Left hindlimb (tissue), 1 donor: ENCODE measurements at places on chromosomes 12 and 14.

- DNase-seq: no peak
Observed at GRCh38 chr12:60205500-60205899, 609.7 kb downstream of the SLC16A7 start.

DNA sequence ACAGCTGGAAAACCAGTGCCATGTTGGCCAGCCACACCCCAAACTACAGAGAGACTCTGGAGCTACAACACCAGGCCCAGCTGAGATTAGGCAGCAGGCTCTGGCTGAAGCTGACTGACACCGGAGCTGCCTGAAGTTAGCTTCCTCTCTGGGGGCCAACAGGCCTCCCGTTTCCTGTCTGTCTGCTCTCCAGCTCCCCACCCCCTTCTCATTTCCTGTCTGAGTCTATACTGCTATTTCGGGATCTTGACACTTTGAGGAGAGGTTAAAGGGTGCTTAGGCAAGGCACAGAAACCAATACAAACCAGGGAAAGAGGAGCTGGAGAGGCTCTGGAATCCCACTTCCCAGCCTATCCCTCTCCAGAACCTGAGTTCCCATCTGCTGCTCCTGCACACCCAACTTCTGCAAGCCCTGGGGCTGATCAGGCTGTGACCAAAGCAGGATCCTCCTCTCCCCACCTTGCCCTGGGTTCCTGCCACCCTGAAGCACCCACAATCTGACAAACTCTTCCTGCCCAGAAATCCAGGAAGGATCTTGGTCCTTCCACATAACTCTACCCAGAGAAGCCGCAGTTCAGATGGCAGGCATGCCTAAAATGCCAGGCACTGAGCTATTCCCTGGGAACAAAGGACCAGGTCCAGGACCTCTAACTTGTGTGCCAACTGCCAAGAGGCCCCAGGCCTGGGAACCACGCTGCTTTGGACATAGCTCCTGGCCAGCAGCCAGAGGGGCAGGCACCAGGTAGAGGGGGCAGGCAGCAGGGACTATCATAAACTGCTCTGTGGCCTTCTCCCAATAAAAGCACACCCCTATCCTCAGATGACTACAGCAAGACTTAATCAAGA lies 39.9 kb downstream of the PRPF40B start:
- DNase-seq: peak; percentile 87

DNA sequence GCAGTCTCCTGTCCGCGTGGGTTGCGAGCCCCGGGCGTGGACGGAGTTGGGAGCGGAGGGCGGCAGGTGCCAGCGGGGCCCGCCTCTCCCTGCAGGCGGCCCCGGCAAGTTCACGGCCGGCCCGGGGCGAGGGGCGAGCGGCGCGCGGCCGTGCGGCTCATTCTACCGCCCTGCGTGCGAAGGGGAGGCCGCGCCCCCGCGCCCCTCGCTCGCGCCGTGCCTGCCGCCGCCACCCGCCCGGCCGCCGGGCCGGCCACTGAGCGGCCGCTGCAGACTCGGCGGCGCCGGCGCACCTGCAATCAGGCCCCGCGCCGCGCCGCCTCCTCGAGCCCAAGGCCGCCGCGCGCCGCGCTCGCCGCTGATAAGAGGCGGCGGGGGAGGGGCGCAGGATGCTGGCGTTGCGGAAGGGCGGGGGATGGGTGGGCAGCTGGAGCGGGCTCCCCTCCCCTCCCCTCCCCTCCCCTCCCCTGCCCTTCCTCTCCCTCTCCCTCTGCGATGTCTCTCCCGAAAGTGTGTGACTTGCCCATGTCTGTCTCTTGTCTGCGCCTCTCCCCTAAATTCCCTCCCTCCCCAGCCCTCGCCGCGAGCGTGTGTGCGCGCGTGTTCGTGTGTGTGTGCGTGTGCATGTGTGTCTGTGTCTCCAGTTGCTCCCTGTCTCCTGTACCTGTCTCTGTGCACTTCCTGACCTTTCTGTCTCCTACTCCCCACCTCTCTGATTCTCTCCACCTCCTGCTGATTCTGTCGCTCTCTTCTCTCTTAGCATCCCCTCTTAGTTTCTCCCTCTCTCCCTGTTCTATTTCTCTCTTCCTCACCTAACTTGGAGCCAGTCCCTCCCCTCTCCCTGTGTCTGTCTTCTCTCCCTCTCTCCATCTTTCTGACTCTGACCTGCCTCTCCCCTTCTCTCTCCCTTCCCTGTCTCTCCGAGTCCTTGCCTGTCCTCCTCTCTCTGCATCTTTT lies 768.1 kb upstream of the TBX3 start:
- DNase-seq: peak; percentile 46

DNA sequence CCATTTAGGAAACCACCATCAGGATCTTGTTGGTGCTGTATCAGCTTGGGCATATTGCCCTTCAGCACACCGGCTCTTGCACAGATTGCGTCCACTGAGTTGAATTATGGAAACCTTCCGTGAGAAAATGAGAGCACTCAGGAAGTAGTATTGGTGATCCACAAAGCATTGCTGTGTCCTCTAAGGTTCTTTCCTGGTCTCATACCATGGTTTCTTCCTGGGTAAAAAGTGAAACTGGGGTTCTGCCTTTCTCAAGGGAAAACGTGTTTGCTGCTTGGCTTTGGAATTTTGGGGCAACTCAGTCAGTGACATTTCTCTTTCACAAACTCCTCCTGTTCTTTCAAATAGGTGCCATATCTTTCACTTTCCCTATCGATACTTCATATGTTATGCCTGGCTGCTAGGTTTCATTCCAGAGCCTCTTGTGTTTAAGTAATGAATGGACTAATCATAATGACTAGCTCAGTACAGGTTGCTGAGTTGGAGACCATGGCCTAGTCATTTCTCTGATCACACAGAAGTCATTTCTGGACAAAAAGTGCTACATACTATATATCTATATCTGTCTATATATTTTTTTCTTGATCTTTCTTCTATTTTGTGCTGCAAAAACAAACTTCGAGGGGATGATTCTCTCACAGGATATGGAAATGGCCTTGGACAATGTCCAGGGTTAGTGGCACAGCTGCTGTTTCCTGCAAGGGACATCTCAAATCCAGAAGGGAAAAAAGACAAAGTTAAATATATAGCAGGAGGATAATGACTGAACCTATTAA lies 423.4 kb downstream of the ZFP36L1 start:
- no peak for DNase-seq

DNA sequence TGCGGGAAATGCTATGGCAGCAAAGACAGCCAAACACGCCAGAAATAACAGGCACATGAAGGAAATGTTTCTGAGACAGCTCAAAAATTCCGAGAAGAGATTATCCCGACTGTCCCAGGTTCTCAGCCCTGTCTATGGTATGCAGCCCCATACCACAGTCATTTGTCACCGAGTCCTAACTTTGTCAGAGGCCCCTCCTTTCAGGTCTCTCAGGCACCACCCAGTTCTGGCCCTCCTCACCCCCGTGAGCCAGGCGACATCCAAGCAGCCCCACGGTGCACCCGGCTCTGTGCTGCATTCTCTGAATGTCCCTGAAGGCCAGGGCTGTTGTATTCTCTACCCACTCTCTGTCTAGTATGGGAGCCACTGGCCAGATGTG lies 24.0 kb downstream of the SSH1 start:
- DNase-seq: peak; percentile 78

- no peak for DNase-seq
Observed at GRCh38 chr12:114030451-114030850, 64.3 kb upstream of the RBM19 start.

- DNase-seq: no peak
Observed at GRCh38 chr14:98321841-98322240, 950.2 kb downstream of the BCL11B start.

DNA sequence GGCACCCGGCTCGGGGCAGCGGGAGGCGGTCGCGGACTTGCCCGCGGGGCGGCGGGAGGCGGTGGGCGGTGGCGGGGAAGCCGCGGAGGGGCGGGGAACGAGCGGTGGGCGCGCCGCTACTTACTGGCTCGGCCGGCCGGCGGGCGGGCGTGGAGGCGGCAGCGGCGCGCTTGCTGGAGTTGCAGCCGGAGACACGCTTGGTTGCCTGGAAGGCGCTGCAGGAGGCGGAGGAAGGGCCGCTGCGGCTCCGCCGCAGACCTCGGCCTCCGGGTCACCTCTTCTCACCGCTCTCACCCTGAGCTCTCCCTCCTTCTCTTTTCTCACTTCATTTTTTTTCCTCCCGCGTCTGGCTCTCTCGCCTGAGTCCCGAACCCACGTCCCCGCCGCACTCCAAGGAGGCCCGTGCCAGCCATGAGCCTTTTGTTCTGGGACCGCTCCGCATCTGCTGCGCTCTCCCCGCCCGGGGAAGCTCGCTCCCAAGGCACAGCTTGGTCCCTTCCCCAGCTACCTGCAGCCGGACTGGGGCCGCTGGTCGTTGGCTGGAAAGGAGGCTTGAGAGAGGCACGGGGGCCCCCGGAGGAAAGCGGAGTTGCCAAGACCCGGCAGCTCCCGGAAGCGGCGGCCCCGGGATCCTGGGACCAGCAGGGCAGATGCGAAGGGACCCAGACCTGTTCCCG lies 592 bp upstream of the KCNK10 start:
- peak; percentile 55 for DNase-seq

DNA sequence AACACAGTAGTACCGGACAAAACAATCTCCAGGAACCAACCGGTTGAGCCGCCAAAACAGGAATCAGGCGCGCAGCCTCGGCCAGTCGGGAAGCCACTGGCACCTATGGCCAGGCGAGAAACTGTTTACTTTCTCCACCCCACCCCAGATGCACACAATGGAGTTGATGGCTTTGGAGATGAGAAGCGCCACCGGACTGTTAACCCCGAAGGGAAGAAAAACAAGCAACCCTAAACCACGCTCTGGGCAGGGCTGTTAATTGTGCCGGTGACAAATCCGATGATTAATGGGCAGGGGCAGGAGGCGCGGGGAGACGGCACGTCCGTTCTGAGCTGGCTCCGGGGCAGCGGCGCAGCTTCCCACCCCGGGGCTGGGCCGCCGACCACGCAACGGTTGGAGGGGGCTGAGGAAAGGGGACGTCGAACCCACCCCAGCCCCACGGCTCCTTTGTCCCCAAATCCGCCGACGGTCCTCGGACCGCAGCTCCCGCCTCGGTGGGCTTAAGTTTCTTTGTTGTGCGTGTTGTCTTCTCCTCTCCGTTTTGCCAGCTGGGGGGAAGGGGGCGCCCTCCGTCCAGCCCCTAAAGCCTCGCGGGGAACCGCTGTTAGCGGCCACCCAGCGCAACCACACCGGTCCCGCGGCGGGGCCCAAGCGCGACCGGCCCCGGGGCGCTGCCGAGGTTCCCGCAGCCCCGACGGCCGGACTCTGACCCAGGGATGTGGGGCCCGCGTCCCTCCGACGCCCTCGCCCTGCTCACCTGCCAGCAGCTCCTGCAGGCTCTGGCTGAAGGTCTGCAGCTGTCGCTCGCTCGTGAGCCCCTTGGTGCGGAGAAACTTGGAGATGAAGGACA lies 790 bp downstream of the BTG1 start:
- DNase-seq: peak; percentile 73
